ENCODE measurements at places on chromosomes 16 and 17.

DNA sequence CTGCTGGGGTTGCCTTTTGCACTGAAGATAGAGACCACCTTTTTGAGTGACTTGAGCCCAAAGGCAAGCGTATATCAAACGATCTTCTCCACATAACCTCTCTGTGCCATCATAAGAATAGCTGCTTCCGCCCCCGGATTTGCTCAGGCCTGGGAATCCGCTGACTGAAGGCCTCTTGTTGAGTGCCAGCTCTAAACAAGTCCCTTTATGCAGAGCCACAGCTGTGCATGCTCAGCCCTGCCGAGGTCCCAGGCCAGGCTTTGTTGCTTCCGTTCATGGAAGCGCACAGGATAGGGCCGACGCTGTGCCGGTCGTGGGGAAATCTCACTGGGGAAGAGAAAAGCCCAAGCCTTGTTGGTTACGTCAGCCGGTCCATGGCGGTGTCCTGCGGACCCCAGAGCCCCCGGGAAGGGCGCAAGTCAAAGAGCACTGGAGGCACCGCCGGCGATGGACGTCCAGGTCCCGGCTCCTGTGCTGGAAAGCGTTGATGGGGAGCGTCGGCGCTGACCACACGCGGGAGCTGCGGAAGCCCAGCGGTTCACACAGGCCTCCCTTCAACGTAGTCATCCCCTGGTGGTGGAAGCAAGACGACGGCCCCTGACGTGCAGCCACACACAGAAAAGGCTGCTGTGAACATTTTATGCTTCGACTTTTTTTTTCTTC lies 23.5 kb upstream of the RPL13 start:
- DNase-seq, result no peak

GRCh38 chr16:88880226-88881006 lies 14.0 kb upstream of the PABPN1L start:
- DNase-seq, result no peak

GRCh38 chr16:86079255-86079885 lies 180.4 kb downstream of the IRF8 start:
- DNase-seq, result no peak

DNA sequence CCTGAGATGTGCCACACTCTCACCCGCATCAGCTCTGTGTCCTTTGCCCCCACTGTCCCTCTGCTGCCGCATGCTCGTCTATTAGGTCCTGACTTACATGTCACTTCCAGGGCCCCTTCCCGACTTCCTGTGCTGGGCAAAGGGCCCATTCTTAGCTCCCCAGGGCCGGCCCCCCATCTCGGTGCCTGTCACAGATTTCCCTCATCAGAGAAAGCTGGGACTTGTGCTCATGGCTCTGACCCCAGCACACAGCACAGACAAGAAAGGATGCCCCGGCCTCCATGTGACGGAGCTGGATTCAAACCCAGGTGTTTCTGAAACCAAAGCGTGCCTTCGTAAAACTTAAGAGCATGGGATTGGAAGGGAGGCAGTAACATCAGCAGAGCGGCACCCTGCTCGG lies 5.9 kb upstream of the MAPK7 start:
- no peak for DNase-seq

- DNase-seq, result peak; percentile 72
Observed at GRCh38 chr16:67428146-67428731, 2.7 kb upstream of the HSD11B2 start.

GRCh38 chr16:55118701-55119260 lies 188.1 kb downstream of the IRX5 start:
- DNase-seq, result no peak

GRCh38 chr17:45155483-45155882 lies 6.2 kb upstream of the HEXIM2 start:
- DNase-seq, result no peak

DNA sequence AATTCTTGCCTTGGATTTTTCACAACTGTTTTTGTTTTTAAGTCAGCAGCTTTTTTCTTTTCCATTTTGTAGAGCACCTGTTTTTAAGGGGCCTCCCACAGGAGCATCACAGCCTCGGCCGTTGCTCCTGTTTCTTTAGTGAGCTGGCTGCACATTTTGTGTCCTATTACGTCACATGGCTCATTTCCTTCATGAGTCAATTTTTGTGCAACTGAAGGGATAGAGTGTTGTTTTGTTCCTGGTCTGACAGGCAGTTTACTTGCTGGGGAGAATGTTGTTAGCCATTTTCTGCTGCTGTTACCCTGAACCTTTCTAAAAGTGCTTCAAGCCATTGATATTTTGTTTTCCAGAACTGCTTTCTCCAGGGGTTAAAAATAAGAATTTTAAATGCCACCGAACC lies 45.0 kb upstream of the CRISPLD2 start:
- no peak for DNase-seq

GRCh38 chr16:8850279-8850885 lies 18.4 kb downstream of the CARHSP1 start:
- no peak for DNase-seq

DNA sequence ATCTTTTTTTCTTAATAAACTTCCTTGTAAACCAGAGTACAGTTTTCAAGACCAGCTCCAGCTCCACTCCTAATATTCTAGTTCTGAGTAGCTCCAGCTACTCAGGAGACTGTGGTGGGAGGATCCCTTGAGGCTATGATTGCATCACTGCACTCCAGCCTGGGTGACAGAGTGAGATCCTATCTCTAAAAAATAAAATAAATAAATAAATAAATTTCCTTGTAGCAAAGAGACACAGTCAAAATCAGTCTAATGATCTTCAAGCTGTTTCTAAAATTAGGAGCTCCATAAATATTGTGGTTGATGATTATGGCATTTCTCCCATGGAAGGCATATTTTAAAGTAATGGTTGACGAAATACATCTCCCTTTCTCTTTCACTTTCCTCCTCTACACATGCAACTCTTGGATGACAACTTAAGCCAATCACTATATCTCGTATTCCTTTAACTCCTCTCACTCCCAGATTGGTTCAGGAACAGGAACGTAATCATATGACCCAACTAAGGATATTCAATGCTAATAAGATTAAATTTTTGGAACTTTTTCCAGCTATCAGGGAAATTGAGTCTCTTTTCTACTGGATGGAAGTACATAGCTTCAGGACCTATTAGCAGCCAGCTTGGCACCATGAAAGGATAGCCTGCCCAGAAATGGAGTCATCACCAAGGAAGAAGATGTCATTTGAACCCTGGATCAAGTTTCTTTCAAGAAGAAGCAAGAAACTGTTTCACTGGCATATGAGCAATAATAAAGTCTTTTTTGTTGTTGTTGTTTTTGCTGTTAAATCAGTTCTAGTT lies 42.1 kb upstream of the TAOK1 start:
- DNase-seq, result no peak

- no peak for DNase-seq
Observed at GRCh38 chr16:75287708-75288107, 36.3 kb upstream of the BCAR1 start.

- no peak for DNase-seq
Observed at GRCh38 chr16:85908444-85908843, 9.5 kb downstream of the IRF8 start.

GRCh38 chr17:81180836-81181810 lies 15.1 kb upstream of the AATK start:
- DNase-seq, result no peak

DNA sequence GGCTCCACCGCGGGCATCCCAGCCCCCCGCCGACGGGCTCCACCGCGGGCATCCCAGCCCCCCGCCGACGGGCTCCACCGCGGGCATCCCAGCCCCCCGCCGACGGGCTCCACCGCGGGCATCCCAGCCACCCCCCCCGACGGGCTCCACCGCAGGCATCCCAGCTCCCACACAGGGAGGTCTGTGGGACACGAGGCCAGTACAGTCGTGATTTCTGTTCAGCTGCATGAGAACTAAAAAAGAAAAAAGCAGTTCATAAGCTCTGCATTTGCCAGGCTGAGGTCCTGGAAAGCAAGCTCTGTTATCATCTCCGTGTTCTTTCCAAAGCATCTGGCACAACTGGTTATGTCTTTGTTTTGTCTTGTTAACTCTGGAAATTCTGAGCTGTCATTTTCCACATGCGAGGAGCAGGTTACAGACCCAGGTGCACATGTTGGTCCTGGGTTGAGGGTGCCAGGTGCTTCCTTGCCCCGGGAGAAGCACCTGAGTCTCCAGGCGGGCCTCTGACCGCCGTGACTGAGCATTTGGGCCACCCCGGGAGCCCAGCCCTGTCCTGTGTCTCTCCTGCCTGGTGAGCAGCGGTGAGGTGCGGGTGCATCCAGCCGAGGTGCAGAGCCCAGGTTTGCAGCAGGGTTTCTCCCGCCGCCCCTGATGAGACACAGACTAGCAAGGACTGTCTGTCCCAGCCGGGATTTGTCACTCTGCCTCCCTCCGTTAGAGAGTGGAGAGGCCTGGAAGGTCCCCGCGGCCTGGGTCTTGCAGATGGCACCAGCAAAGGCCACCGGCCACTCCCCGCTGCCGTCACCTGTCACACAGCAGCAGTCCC lies 9.9 kb upstream of the WFIKKN1 start:
- no peak for DNase-seq

DNA sequence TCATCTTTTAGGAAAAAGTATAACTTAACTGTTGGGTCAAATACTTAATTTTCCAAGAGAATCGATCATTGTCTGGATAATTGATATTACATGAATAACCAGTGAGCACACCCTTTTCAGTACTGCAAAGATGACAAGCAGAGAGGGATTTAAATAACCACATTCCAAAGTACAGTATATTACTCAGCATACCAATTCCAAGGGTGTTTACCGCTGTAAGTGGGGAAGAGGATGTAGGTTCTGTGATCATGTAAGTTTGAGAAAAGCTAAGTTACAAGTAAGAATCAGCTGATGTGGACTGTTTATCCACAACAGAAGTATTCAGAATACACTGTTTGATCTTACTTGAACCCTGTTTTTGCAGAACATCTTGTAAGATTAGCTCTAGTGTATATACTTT lies 6.1 kb downstream of the GDE1 start:
- no peak for DNase-seq

DNA sequence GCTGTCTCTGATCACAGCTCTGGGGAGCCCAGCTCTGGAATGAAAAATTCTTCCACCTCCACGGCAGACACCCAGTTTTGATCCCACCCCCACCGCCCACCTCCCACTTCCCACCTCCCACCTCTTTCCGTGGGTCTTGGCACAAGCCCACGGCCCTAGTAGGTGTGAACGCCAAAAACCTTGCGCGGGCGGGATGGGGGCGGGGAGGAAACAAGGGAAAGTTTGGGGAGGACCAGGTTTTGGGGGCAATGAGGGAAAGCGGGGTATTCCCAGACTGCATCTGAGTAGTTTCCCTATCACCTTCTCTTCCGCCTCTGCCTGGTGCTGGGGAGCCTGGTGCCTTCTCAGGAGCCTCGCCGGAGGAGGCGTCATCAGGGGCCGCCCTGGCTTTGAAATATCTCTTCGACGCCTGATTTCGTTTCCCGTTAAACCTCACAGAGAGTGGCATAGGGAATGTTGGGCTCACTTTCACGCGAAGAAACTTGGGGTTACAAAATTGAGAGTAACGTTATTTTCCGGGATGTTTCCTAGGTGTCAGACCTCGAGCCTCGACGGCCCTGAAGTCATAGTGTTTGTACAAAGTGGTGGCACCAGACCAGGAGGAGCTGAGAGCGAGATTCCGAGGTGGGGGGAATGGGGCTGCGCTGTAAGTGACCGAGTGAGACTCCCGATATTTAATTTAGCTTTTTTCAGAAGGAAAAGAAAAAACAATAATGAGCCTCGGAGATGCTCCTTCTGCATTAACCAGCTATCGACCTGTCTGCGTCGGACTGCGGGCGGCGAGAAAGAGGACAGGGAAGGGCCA lies 1.6 kb upstream of the IRX3 start:
- peak; percentile 19 for DNase-seq

DNA sequence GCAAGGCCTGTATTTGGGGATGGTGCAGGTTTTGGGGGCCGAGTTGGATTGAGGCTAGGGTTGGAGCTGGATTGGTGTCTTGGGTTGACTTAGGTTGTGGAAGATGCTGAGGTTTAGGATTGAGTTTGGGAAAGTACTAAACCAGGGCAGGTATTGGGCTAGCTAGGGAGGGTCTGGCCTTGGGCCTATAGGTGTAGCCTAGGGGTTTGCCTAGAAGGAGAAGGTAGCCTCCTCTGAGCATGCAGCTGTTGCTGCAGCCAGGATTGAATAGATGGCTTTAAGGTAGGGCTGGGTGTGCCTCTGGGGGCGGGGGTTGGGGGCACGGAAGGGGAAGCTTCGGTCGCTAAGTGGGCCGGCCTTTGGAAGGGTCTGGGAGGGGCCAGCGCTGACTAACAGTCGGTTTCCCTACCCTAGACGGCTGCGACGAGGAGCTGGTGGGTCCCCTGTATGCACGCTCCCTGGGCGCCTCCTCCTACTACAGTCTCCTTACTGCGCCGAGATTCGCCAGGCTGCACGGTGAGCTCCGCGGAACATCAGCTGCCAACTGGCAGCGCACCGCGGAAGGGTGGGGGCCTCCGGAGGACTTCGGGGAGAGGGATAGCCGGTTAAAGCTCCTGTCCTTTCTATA lies 1.2 kb downstream of the CNTNAP1 start:
- DNase-seq, result no peak

- DNase-seq, result no peak
Observed at GRCh38 chr16:71568551-71568950, 8.3 kb downstream of the TAT start.

- DNase-seq, result no peak
Observed at GRCh38 chr17:4772235-4772613, 538 bp downstream of the TM4SF5 start.

GRCh38 chr17:44069974-44070454 lies 521 bp upstream of the G6PC3 start:
- peak; percentile 34 for DNase-seq

DNA sequence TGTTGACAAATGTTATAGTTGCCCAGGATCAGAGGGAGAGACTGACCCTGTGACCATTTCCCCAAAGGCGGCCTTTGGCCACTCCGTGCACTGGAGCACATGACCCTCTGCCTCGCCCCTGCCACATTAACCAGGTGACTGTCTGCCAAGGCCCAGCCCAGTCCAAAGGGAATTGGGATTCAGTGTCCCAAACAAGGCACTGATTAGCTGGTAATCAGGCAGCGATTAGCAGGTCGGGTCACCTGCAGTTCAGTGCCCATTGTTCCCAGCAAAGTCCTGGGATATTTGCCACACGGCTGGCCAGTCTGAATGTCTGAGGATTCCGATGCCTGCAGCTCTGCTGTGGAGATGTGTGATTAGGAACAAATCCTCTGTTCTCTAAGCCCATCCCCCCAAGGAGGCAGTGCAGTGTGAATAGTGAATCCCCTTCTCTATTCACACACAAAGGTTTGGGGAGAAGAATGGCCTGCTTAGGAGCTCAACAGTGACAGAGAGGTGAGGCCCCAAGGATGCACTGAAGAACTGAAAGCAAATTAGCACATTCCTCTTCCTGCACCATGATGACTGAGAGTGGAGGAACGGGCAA lies 123.1 kb upstream of the MAF start:
- DNase-seq, result no peak

DNA sequence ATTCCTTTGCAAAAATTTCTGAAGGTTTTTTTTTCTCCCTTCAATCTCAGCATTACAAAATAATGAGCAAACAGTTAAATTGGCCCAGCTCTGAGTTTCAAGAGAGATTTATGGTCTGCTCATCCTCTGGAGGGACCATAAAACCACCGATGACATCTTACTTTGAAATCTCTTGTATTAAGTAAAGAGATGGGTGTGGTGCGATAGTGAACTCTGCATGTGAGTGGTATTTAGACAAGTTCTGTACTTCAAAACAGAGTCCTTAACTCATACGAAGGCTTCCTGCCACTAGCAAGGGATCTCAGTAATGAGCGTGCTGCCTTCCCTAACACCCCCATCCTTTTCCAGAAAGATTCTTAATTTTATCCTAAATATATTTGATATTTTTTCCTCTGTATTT lies 2.1 kb downstream of the FAM20A start:
- DNase-seq, result no peak
